ENCODE measurements at places on chromosomes 3 and 15.

DNA sequence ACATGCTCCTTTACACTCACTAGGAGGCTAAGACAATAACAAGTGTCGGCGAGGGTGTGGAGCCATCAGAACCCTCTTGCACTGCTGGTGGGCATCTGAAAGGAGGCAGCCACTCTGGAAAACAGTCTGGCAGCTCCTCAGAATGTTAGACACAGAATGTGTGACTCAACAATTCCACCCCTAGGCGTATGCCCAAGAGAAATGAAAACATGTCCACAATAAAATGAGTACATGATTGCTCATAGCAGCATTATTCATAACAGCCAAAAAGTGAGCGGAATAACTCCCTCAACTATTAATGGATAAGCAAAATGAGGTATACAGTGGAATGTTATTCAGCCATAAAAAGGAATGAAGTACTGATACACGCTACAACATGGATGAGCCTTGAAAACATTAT is 57.8 kb downstream of the WNT7A start:
- DNase-seq, result no peak

DNA sequence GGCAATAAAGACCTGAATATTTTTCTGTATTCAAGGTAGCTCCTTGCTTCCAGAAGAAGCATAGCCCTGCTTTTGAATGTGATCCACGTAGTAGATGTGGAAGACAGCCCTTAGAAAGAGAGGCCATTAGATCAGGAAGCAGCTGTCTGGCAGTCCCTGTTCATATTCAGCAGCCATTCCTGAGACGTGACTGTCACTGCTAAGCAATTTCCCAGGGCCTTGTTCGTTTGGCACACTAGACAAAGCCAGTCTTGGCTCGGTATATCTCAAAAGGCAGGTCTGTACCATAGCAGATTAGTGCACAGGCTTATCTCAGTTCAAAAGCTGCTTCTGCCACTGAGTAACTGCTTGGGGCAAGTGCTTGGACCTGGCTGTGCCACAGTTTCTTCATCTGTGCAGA is 287.8 kb upstream of the MCTP2 start:
- no peak for DNase-seq

GRCh38 chr3:12956316-12956660 is 114.9 kb upstream of the RPL32 start:
- no peak for DNase-seq

DNA sequence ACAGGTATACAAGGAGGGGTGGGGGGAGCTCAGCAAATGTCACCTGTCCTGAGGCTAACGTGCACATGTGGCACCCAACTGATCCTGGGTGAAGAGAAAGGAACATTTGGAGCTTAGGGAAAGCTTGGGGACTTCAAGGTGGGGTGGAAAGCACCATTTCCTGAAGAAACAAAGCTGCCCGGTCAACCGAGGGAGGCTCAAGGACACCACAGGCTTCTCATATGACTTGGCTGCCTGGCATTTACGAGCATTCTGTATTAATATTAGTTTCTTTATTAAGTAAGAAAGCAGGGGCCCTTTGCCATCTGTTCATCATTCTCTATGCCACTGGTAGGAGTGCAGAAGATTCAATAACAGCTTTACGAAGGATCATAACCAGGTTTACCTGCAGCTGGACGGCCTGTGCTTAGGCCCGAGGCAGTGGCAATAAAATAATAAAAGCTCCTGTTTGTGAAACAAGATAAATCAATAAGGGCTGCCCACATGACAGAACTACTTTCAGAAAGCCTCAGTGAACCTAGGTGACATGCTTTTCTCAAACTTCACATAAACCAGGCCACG is 54.0 kb downstream of the ETV5 start:
- DNase-seq, result no peak

GRCh38 chr15:51837792-51838251 is 8.4 kb downstream of the TMOD3 start:
- peak; percentile 12 for DNase-seq

GRCh38 chr15:92109191-92109873 is 255.8 kb downstream of the SLCO3A1 start:
- no peak for DNase-seq

DNA sequence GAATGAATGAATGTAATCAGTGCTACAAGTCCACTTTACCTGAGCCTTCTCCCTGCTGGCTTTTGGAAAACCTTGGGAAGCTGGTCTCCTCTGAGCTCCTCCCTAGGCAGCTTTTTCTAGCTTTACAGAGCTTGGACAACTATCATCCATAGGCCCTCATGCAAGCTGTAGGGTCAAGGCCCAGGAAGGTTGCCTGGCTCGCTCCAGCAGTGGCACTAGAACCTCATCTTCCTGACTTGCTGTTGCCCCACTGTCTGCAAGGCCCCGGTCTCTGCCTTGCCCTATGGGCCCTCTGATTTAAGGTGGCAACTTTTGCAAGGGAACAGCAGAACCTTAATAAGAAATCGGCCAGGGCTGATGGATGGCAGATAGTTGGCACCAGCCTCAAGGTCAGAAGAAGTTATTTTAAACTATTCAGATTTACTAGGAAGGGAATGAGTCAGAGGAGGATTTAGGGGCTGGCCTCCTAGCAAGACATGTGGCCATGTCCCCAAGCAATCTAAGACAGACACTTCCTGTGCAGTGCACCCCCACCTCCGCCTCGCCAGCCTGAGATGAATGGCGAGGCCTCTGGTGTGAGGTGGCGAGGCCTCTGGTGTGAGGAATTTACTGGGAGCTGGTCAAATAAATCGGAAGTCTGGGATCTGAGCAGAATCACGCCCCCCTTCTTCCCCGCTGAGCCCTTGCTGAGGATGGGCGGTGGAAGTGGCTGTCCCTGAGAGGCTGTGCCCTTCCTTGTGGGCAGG is 180.8 kb downstream of the MEGF11 start:
- no peak for DNase-seq

DNA sequence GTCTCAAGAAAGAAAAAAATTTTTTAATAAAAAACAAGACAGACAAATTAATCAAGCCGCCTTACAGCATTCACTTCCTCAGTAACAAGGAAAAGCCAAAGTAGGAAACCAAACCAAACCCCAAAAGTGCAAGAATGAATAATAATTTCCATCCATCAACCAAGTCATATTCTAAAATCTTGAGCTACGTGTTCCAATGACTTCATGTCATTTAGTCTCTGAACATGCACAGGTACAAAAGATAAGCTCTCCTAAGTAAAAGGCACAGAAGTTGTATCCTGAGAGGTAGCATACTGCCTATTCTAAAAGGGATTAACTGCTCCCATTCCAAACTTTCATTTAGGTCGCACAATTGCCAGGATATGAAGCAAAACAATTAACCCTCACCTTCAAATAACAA is 29.7 kb downstream of the SLC4A7 start:
- DNase-seq, result no peak

GRCh38 chr15:41933771-41934170 is 38.6 kb downstream of the EHD4 start:
- no peak for DNase-seq

DNA sequence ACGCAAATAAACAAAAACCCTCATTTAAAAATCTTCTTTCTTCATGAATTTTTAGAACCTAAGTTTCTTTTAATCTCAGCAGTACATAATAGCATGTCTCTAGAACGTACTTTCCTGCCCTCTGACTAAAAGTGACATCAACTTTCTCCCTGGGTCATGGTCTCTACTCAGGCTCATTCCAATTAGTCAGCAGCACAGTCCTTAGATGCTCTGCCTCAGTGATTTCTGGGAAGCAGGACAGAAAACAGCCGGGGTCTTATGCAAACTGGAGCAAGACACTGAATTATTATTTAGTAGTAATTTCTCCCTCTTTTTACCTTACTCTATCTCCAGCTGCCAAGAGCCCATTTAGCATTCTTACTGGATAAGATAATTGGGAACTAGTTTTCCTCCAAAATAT is 365.2 kb downstream of the TUSC7 start:
- no peak for DNase-seq

GRCh38 chr3:156316076-156316475 is 195.7 kb downstream of the KCNAB1 start:
- DNase-seq, result no peak

DNA sequence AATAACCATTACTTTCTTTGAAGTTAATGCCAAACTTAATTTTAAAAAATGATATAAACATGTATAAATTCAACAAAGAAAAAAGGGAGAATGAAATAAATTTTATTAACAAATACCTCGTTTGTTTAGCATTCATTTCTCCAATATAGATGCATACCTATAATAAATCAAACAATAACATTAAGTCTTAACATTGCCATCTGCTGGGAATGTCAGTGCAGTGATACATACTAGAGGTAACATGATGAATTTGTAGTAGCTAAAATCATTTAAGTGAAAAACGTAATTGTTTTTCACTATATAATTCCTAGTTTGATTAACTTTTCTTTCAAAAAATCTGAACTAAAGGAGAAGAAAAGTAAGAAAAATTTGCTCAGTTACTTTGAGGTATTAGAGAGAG is 340.2 kb upstream of the CBLB start:
- no peak for DNase-seq

- no peak for DNase-seq
Measured at GRCh38 chr3:37961622-37962431, 28.8 kb upstream of the VILL start.

GRCh38 chr3:150114873-150115540 is 144.3 kb upstream of the PFN2 start:
- no peak for DNase-seq

- DNase-seq, result no peak
Measured at GRCh38 chr3:146374146-146374545, 95.2 kb downstream of the PLSCR2 start.

- DNase-seq, result no peak
Measured at GRCh38 chr3:56525291-56525690, 31.7 kb upstream of the CCDC66 start.

GRCh38 chr3:105811518-105812193 is 57.2 kb downstream of the CBLB start:
- no peak for DNase-seq

DNA sequence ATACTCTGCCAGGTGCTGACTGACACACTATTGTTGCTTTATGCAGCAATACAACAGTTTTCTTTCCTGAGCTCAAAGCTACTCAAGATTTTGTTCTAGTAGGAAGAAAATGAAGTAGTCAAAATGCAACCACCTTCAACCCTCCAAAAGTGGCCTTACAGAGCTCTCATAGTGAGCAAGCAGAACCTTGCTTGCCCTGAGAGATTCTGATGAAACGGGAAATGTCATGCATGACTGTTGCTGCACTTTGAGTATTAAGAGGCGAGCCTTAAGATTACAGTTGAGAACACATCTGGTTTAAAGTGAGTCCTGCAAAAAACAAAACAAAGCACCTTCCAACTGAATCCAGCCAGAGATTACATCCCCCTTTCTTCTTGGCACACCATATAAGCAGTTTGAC is 29.7 kb downstream of the MINDY4B start:
- no peak for DNase-seq

- no peak for DNase-seq
Measured at GRCh38 chr3:128997486-128998133, 3.5 kb upstream of the EFCC1 start.

- no peak for DNase-seq
Measured at GRCh38 chr3:125960066-125960424, 8.9 kb upstream of the ROPN1B start.

DNA sequence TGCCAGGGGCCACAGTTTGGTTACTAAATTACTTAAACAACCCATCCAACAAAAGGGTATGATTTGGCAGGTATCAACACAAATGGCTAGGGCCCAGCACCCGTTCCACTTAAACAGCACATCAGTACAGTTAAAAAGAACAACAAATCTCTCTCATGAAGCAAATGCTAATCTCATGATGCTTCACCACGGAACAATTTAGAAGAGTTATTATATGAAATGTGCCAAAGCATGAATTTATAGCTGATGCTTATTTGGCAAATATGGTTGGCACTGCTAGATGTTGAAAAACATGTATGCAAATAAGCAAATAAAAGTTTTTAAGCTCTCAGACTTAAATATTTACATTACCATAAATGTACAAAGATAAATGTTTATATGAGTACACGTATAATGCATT is 2.3 kb downstream of the PEAK1 start:
- no peak for DNase-seq

GRCh38 chr3:188914552-188914951 is 257.2 kb upstream of the TPRG1 start:
- no peak for DNase-seq

GRCh38 chr3:168096210-168096652 is 507 bp upstream of the GOLIM4 start:
- peak; percentile 38 for DNase-seq

- no peak for DNase-seq
Measured at GRCh38 chr15:64903326-64903950, 8.3 kb upstream of the ANKDD1A start.

- no peak for DNase-seq
Measured at GRCh38 chr3:143896486-143896885, 48.2 kb upstream of the SLC9A9 start.

GRCh38 chr15:74788683-74789151 is 6.8 kb downstream of the CSK start:
- peak; percentile 71 for DNase-seq

GRCh38 chr3:9780458-9780812 is 10.7 kb upstream of the CAMK1 start:
- peak; percentile 36 for DNase-seq

DNA sequence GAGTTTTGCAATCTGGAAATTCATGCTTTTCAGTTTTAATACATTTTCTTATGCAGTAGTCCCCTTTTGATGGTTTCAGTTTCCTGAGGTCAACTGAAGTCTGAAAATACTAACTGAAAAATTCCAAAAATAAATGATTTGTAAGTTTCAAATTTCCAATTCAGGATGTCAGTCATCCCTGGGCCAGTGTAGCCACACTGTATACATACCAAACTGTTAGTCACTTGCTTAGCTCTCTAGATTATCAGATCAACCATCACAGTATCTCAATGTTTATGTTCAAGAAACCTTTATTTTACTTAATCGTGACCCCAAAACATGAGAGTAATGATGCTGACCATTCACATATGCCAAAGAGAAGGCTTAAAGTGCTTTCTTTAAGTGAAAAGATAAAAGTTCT is 715.5 kb downstream of the GBE1 start:
- no peak for DNase-seq

DNA sequence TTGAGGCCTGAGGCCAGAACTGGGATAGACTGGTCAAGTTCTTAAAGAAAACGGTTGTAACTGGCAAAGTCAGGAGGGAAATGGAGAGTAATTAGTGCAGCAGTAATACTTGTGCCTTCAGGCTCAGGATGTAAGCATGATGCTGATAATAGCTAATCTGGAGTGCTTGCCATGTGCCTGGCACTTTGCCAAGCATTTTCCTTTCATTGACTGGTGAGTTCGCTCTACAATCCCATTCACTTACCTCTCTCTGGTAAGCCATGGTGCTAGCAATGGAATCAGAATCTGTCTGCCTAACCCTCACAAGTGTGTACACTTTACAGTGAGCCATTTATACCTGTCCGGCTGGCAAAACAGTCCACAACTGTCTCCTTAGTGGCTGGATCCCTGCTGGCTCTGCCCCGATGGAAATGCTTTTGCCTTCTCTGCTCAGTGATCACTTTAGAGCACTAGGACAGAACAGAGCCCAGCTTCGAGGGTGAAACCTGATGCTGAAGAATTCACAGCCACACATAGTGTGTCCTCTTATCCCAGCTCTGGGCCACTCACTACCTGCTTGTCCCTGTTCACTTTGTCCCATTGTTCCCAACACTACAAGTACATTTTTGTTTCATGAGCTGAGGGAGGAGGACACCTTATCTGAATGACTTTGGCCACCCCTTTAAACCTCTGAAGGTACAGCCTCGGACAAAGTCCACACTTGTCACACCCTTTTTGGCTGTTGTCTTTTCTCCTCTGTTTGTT is 10.3 kb downstream of the CHP1 start:
- no peak for DNase-seq
